Stimulated activated CD8-positive, alpha-beta memory T cell treated with anti-CD3 and anti-CD28 coated beads, Interleukin-4, amount 100 ng/mL, for 1 hour (primary cell): ENCODE measurements at places on chromosomes 2 and 18.

DNA sequence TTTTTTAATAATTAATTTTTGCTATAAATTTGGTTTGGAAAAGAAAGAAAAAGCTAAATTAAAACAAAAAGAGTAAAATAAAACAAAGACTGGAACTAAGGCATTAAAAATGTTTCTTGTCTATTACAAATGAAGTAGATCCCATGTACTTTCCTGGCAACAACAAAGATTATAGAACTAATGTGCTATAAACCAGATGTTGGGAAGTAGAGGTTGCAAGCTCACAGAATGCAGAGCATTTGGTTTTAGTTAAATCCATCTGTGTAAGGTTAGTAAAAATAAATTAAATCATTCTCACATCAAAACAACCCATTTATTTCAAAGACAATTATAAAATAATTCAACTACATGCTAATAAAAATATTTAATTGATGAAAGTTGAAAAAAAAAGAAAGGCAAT, 157.2 kb upstream of the ZC3H15 start:
- DNase-seq = no peak

GRCh38 chr2:64652231-64653108, 1.2 kb downstream of the SERTAD2 start:
- DNase-seq = no peak

- DNase-seq = no peak
Observed at GRCh38 chr2:183530333-183530901, 406.2 kb downstream of the NUP35 start.

GRCh38 chr2:205892665-205893259, 193.2 kb downstream of the INO80D start:
- no peak for DNase-seq

DNA sequence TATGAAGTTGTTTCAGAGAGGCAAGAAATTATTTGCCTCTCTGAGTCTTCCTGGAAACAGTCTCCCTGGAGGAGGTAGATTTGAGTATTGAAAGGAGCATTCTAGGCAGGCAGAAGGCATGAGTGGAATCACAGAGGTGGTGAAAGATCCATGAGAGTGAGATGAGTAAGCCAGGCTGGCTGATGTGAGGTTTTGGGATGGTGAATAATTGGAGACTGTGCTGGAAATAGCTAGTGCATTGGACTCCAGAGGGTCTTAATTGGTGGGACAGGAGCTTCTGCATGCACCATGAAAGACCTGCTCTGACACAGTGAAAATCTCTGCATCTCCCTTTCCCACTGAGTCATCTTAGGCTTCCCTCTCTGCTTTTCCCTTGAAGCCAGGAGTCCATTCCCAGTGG, 46.3 kb downstream of the CDC42EP3 start:
- DNase-seq = no peak

- no peak for DNase-seq
Observed at GRCh38 chr2:150997066-150997465, 264.6 kb downstream of the RBM43 start.

DNA sequence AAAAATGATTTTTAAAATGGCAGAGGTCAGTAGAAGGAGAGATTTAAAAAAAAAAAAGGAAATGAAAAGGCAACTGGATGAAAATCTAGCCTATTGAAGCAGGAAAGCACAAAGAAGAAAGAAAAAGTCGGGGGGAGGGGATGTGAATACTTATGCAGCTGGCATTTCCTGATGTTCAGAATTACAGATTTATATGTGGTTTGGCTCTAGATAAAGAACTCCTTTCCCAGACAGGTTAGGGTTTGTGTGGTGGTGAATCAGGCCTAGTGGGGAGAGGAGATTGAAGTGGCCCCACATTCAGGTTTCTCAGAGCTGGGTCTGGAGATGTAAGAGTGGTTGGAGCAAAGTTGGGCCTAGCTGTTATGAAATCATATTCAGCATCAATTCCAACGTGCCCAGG, 394.4 kb downstream of the FIGN start:
- DNase-seq = no peak

GRCh38 chr2:210147614-210148013, 23.6 kb downstream of the KANSL1L start:
- no peak for DNase-seq

- no peak for DNase-seq
Observed at GRCh38 chr2:1802046-1802445, 57.7 kb upstream of the PXDN start.

- DNase-seq = no peak
Observed at GRCh38 chr2:239813261-239814115, 211.7 kb downstream of the NDUFA10 start.

DNA sequence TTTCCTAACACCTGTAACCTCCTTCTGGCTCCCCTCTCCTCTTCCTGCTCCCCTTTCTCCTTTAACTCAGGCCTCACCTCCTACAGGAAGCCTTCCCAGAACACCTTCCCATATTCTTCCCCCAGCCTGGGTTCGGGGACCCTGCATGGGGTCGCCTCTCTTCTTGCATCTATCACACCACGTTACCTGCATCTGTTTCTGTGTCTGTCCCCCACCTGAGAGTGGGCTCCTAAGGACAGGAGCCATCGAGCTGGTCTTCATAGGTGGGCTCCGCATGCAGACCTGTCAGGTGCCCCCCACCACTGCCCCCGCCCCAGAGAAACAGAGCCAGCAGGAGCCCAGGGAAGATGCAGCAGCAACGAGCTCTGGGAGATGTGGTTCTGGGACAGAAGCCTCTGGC, 123.2 kb upstream of the GLI2 start:
- DNase-seq = no peak

- DNase-seq = no peak
Observed at GRCh38 chr2:213923543-213923942, 487.3 kb upstream of the VWC2L start.

- DNase-seq = no peak
Observed at GRCh38 chr18:70693246-70693645, 404.4 kb downstream of the SOCS6 start.

DNA sequence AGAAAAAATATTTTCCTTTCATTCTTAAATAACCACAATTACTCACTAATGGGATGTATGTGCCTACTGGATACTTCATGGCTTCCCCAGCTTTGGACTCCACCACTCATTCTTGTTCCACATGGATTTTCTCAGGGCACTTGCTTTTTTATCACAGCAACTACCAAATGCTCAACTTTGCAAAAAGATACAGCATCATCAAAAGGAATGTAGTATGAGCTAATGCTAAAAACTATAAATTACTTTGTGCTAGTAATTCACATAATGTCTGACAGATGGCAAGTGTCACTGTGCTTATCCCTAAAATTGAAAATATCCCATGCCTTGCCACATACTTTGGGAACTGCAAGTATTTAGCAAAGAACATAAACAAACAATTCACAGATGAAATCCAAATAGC, 130.4 kb upstream of the ZFP36L2 start:
- no peak for DNase-seq

DNA sequence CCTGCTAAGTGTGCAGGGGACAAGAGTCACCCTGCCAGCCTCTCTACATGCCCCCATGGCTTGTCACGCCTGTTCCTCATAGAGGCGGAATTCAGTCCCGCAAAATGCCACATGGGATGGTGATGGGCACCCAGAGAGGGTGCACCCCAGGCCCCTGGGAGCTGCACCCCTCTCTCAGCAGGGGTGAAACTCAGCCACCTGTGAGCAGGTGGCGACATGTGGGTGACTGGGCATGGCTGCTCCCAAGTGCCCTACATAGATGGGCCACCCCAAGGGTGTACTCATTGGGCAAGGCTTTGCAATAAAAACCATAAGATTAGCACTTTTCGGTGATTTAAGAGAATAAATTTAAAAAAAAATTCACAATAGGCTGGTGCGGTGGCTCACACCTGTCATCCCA, 6.3 kb downstream of the HS6ST1 start:
- DNase-seq = no peak

DNA sequence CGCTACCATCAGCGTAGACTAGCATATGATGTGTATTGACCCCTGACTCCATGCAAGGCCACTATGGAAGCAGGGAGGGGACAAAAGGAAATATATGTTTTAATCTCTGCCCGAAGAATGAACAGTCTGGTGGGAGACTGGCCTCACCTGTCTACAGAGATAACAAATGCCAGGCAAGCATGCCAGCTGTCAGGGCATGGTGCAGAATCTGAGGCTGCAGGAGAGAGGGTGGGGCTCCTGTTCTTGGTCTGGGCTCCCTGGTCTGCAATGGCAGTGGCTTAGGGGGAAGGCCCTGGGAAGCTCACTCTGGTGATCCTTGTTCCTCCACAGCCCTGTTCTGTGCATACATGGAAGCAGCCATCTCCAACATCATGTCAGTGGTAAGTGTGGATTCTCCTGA, 27.5 kb downstream of the SLC14A2 start:
- DNase-seq = no peak

DNA sequence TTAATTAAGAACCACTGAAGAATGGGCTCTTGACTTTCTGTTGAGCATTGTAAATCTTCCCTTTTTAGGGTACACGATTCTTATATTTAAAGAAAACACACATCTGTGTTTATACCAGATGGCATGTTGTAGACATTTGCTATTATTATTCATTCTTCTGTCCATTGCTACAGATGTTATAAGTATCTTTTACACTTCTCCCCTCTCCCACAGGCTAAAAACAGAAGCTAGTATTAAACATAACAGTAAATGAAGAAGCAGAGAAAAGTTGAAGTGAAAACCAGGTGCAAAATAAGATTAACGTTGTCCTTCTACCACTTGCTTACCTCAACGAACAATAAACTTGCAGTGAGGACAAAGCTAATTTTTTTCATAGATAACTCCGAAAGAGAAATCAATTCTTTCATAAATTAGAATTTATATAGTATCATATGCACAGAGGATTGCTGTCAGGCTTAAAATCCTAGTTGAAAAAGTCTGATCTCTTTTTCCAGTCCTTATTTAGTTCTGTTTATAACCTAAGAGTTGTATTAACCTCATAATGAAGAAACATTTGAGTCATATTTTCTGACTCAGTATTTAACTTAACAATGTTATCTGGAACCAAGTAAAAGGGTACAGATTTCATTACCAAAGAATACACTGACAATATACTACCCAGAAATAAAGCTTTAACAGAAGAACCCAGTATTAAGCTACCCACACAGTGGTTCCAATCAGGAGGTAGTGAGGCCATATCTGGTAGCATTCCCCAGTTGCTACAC, 16.4 kb upstream of the ZNF385B start:
- no peak for DNase-seq

GRCh38 chr2:164979113-164979512, 23.8 kb upstream of the SLC38A11 start:
- no peak for DNase-seq

GRCh38 chr2:182860858-182861257, 5.6 kb downstream of the FRZB start:
- DNase-seq = no peak

- no peak for DNase-seq
Observed at GRCh38 chr2:179677077-179677688, 184.2 kb downstream of the ZNF385B start.

DNA sequence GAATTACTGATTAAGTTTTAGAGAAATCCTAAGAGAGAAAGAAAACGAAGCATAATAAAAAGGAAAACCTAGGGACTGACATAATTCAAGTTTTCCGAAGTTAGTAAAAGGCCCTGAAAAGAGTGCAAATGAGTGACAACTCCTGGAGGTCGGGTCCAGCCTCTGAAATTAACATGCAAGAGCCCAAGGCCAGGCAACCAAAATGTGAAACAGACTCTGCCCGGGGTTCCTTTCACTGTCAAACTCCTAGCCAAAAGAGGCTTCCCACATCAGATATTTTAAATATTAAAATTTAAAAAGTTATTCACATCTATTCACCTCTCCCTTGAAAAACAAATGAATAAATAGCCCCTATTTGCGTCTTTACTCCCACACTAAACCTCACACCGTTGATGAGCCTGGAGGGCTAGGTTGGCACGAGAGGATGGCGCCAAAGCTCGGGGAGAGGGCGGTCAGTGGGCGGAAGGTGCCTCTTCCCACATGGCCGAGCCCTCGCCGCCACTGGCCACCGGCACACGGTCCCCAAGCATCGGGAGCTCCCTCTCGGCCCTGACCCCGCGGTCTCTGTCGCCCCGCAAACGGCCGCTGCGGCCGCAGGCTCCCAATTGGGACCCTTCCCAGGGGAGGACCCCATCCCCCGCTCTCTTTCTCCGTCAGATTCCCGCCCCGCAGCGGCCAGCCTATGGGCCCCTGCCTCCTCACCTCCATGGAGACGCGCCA, 630 bp downstream of the PPM1G start:
- DNase-seq = no peak

- no peak for DNase-seq
Observed at GRCh38 chr2:9373476-9373875, 49.9 kb downstream of the ITGB1BP1 start.

- no peak for DNase-seq
Observed at GRCh38 chr2:95277246-95277906, 3.1 kb downstream of the PROM2 start.
